Tongue (tissue), 3 donors: ENCODE measurements at places on chromosomes 6 and 20.

DNA sequence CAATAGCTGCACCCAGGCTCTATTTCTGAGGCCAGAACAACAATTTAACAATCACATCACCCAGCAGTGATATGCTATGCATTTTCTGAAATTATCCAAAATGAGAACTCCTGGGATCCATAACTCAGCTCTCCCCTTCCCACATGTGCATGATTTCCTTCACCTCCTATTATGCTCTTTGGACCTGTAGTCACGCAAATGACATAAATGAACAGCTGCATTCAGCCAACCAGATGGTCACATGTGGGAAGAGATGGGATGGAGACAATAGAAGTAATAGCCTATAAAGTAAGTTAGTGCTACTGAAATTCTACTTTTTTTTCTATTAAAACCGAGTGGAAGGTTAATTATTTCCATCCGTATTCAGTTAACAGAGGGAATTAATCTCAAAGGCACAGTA is 662.1 kb upstream of the ID4 start:
- peak; percentile 59 for DNase-seq

- no peak for DNase-seq
These were observed 43.1 kb downstream of the BLTP3A start for GRCh38 chr6:34834789-34835518.

DNA sequence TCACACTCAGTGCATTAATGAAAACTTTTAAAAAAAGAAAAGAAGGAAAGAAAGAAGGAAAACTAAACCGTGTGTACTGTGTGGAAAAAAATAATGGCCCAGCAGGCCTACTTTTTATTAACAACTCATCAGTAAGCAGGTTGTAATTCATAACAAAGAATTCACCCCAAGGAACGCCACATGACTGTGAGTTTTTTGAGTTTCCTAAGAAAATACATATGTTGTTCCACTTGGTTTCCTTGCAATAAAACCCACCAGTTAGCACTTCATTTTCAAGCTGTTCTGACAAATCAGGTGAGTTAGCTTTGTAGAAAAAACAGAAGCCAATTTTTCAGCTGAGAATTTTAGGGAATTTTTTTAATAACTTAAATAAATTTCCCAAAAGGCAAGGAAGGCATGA is 259.3 kb upstream of the TBX18 start:
- DNase-seq = no peak

DNA sequence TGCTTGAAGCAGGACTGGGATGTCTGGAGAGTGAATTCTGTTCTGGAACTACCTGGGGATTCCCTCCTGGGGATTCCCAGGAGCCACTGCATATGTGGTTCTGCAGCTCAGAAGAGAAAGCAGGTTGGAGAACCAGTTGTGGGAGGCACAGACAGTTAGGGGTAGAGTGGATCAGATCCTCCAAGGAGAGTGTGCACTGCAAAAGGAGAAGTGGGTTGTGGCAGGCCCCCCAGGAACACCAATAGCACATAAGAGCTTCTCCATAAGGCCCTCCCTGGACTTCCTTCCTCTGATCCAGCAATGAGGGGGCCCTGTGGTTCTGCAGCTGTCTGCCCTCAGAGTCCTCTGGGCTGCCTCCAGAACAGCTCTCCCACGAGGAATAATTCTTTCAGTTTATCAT is 369.2 kb upstream of the CNR1 start:
- DNase-seq = no peak

GRCh38 chr6:26445934-26446667 is 5.8 kb downstream of the BTN3A3 start:
- DNase-seq = no peak

DNA sequence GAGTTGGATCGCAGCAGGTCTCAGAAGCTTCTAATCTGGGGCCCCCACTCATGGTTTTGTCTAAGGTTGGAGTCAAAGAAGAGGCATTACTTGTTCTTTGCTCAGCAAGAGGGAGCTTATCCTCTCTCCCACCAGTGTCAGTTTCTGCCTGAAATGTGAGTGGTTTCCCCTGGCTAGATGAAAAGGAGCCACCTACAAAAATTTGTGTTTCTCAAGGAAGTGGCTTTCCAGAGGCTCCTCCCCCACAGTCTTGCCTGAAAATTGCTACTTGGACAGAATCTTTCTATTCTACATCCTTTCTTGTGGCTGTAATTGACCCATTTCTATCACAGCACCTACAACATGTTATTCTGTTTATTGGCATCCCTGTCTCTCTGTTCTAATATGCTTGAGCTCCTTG is 37.9 kb downstream of the SCML4 start:
- DNase-seq = no peak

GRCh38 chr6:105045526-105045925 is 88.6 kb downstream of the LIN28B start:
- DNase-seq = no peak

GRCh38 chr6:5334341-5334740 is 73.0 kb downstream of the FARS2 start:
- DNase-seq = peak; percentile 27

- DNase-seq = no peak
These were observed 309.8 kb upstream of the SUPT3H start for GRCh38 chr6:45687570-45687969.

DNA sequence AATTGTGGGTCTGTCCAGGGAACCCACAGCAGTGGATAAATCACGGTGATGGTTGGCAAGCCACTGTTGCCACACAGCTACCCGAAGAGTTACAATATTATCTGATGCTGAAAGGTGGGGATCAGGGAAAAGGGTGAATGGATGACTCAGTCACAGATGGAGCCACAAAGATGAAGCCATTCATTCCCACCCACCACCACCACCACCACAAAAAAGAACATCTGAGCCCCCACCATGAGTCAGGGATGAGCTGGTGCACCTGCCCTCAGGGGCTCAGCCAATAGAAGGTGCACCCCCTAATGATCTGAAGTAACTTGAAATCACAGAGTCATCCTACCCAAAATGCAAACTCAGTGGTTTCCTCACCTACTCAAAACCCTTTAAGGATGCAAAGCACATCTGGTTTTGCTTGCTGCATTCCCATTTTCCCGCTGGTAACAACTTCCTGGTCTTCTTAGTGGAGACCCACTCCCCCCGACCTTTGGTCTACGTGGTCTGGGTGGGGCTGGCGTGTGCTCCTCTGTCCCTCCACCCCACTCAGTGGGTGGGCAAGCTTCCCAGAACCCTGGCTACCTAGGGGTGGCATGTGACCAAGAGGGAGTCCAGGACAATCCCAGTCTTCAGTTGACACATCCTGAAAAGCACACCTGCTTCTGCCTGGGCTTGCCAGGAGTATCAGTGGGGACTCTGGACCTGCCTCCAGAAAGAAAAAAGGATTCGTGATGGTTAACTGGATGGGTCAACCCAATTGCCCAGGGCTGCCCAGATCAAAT is 125.5 kb downstream of the ANKRD60 start:
- DNase-seq = no peak

- DNase-seq = no peak
These were observed 101.4 kb downstream of the CDH4 start for GRCh38 chr20:61353261-61354000.
